Neuronal stem cell (in vitro differentiated cells): ENCODE measurements at places on chromosomes 7 and 10.

- DNase-seq: no peak
Measured at GRCh38 chr7:77570330-77571011, 33.4 kb downstream of the PTPN12 start.

DNA sequence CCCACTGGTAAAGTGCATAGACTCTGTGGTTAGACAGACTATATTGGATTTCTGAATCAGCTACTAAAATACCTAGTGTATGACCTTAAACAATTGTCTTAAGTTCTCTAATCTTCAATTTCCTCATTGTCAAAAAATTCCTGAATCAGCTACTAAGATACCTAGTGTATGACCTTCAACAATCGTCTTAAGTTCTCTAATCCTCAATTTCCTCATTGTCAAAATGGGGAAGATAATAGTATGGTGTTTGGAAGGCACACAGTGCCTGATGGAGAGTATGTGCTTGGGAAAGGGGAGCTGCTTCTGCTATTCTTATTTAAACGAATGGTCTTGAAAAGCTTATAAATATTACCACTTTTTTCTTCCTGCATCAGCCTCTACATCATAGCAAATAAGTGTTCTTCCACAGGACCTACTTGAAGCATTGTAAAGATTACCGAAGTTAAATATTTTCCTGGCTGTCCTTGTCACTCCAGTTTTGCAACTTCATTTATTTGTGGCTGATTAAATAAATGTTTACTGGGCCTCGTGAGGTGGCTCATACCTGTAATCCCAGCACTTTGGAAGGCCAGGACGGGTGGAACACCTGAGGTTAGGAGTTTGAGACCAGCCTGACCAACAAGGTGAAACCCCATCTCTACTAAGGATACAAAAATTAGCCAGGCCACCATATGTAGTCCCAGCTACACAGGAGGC is 64.4 kb upstream of the ITGA8 start:
- DNase-seq: no peak

DNA sequence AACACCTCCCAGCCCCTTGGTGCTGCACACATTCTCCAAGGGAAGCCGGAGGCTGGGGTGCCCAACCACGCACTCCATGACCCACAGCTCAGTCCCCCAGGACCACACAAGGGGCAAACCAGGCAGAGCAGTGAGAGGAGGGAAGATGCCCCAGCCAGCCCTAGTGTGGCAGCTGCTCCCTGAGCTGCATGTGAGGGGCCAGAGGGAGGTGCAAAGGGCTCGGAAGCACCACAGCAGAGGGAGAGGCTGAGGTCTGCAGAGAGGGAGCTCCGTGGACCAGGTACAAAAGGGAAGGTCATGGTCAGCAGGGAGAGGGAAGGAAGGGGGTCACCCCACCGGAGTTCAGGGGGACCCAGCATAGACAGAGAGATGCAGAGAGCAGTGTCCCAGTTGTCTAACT is 1.5 kb upstream of the CALML5 start:
- no peak for DNase-seq

DNA sequence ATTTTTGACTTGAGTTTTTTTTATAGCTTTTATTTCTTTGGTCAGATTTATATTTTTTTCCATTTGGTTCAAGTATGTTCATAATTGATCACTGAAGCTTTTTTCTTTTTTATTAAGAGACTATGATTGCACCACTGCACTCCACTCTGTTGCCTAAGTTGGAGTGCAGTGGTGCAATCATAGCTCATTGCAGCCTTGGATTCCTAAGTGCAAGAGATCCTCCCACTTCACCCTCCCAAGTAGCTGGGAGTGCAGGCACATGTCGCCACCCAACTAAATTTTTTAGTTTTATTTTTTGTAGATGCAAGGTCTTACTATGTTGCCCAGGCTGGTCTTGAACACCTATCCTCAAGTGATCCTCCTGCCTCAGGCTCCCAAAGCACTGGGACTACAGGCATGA is 97.7 kb upstream of the KIF5B start:
- DNase-seq: no peak

DNA sequence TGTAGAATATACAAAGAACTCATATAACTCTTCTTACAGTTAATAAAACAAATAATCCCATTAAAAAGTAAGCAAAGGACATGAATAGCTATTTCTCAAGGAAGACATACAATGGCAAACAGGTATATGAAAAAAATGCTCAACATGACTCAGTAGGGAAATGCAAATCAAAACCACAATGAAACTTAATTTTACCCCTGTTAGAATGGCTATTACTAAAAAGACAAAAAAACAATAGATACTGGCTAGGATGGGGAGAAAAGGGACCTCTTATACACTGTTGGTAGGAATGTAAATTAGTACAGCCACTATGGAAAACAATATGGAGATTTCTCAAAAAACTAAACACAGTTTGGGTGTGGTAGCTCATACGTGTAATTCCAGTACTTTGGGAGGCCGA is 37.8 kb downstream of the HERPUD2 start:
- DNase-seq: no peak
